ENCODE measurements at places on chromosomes 4 and X.
A peak's percentile ranks its signal among the peaks of the same experiment; 100 is the strongest.

DNA sequence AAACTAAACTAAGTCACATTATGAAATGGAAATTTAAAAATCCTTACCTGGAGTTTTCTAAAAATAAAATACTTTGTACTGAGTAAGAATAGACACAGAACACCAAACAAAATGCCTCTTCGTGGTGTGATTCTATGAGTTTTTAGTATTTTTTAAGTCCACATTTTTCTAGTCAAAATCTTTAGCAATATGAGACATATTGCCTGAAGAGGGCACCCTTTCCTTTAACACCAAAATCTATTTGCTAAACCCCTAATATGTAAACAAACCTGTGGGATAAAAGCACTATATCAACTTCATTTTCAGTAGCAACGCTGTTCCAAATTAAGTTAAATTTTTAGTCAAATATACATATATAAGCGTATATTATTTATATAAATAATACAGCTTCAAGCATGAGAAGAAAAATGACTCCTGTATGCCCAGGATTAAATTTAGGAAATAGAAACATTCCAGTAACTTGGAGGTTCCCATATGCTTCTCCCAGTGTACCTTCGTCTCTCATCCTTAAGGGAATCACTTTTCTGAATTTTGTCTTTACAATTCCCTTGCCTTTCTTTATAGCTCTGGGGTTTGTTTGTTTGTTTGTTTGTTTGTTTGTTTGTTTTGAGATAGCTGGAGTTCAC is 23.0 kb upstream of the PGM2 start:
- no peak for DNase-seq

DNA sequence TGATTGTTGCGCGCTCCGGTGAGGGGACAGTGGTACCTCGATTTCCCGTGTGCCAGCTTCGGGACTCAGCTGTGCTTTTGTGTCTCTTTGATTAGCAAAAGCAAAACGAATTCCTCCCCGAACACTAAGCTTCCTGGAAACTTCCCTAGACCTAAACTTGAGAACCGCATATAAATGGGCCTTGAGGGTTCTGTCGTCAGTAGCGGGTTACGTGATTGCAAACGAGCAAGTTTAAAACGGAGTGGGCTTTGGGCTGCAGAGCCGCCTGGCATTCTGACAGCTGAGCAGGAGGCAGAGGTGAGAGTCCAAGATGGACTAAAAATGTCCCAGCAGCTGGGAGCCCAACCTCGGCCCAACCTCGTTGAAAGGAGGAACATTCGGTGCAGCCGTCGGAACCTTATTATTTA is 1.2 kb upstream of the TAPT1 start:
- DNase-seq, result peak; percentile 11

DNA sequence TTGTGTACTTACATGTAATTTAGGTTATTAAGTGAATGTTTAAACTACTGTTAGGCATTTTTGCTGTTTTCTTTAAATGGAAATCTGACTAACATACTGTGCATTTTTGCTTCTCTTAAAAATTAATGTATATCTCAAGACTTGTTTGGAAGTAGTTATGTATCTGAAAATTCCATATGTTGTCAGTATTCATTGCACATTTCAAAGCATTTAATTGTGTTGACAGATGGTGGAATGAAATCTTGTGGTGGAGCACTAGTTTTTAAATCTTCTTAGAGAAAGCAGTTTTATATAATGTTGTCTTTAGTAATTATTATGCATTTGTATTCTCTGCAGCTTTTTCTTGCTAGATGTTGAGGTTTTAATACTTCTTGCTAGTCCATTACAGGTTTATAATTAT is 71.5 kb upstream of the MSANTD1 start:
- DNase-seq, result no peak

DNA sequence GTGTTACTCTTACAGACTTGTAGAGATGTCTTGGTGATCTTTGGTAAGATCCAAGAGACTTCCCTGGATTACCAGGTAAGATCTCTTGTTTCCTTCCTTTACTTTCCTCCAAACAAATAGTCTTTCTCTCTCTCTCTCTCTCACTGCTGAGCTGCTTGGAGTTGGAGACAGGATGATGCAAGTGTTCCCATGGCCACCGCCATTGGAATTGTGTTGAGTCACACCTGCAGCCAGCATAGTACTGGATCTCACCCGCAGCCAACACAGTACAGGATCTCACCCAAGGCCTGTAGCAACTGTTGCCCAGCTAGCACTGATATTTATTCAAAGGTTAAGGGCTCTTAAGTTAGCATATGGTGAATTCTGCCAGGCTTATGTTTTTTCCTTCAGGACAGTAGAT is 1080.9 kb downstream of the FAT4 start:
- no peak for DNase-seq

GRCh38 chr4:80446248-80446647 is 110.7 kb downstream of the CFAP299 start:
- DNase-seq, result no peak

DNA sequence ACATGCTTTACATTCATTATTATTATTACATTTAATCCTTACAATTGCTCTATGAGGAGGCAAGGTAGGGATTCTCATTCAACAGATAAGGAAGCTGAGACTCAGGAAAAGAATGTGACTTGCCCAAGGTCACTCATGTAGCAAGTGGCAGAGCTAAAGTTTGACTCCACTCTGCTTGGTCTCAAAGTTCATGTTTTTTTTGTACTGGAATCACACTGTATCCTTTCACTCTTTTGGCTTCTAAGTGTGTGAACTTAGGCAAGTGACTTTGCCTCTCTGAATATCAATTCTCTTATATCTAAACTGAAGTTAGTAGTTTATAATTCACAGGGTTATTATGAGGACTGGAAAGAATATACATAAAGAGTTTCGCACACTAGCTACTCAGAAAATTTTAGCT is 247.9 kb upstream of the AR start:
- no peak for DNase-seq

DNA sequence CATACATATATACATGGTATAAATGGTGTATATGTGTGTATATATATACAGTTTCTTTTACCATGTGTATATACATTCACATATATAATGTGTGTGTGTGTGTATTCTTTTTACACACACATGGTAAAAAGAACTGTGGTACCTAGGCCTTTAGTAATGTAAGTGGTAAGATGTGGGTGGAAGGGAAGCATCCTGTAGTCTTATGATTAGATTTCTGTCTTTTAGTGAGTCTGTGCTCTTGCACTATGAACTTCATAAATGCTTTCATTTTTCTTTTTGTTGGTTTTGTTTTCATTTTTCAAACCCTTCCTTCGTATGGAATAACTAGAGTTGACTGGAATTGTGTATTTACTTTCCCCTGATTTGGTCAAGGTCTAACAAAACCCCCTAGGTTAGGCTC is 12.1 kb downstream of the PABPC4L start:
- no peak for DNase-seq

- no peak for DNase-seq
These were observed 32.1 kb upstream of the KLHL13 start for GRCh38 chrX:118148737-118149136.

DNA sequence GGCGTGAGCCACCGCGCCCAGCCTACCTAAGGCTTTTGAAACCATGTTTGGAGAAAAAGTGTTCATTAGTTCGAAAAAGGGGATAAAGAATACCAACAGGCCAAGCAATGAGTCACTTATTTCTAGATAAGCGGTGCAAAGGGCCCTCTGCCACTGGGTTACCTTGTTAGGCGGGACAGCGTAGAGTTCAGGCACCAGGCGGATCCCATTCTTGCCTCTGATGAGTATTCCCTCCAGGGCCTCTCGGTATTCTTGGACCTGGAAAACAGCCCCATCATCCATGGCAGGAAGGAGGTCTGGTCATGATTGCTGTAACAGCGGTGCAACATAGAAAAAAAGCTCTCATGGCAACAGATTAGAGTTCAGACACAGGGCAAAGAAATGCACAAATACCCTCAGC is 48.0 kb downstream of the PHKA2 start:
- no peak for DNase-seq

DNA sequence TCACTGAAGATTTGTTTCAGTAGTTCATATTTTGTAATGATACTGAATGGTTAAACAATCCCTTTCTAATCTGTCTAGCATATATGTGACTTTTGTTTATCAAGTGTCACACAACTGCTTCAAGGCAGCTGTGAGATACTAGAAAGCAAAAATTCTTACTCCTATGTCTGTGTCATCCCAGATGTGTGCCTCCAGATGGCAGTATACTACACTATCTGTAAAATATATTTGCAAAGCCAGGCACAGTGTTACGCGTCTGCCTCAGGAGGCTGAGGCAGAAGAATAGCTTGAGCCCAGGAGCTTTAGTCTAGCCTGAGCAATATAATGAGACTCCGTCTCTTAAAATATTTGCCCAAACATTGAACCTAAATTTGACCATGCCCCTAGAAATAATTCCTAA is 4.0 kb downstream of the NUDT10 start:
- peak; percentile 9 for DNase-seq

DNA sequence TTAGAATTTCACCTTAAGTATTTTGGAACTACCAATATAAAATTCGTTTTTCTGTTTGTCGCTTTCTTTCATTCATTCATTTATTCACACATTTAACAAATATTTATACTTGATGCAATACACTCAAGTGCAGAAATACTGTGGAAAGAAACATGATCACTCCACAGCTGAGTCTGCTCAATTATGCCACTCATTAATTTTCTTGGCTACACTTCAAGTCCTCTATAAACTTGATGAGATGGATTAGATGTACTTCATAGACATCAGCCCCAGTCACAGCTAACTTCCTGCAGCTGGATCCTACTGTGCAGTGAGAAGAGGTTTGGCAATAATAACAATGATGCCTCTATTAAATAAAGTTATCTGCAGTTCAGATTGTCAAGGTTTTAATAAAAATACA is 208.1 kb downstream of the PDGFC start:
- no peak for DNase-seq

DNA sequence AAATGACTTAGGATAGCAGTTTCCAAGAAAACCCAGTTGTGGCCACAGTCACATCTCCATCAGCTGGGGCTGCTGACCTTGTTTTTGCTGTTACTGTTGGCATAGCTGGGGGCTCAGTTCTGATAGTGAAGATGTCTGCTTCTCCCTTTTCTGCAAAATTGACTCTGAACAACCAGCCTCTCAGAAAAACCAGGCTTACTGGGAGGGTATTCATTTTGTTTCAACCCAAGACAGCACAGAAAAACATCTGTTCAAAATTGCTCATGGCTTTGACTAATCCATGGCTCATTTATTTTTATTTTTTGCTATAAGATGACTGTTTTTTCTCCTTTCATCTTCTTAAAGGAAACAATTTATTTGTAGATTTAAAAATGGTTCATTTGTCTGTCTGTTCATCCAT is 53.1 kb downstream of the RASL11B start:
- DNase-seq, result no peak

GRCh38 chrX:9758021-9758638 is 7.5 kb downstream of the GPR143 start:
- no peak for DNase-seq

- no peak for DNase-seq
These were observed 51.5 kb downstream of the TMEM165 start for GRCh38 chr4:55447108-55447708.

DNA sequence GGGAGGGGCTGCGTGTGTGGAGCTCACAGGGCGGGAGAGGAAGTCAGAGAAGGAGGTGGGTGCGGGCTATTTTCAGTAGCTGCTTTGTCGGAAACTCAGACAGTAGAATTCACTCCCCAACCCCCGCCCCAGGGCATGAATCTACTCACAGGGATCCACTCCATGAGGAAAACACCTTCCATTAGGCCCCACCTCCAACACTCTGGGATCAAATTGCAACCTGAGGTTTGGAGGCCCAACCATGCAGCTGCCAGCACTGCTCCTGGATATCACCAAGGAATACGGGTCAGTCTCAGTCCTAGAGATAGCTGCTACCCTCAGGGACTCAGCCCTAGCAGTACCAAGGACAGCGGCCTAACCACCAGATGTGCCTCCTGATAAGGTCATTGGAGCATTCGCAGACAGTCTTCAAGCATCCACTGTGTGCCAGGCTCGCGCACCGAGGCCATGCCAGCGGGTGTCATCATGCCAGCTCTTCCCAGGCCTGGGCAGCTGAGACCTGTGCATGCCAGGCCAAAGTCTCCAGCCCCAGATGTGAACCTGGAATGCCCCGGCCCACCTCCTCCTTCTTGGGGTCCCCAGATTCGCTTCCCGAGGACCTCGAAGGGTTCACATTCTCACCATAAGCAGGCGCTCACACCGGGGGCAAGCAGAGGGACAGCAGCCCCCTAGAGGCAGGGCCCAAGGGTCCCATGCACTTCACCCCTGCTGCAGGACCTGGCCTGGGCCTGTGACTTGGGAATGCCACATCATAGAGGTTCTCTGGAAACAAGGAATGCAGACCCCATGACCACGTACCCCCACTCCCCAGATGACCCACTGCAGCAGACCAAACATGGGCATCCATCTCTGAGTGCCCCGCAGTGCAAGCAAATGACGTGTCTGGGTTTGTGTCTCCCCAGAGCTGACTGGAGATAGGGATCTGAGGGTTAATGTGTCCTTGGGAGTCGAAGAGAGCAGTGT is 102.3 kb downstream of the ADRA2C start:
- DNase-seq, result no peak

- DNase-seq, result no peak
These were observed 404.0 kb upstream of the F9 start for GRCh38 chrX:139126493-139126892.

- DNase-seq, result no peak
These were observed 80.3 kb upstream of the LSM6 start for GRCh38 chr4:146095091-146095690.

DNA sequence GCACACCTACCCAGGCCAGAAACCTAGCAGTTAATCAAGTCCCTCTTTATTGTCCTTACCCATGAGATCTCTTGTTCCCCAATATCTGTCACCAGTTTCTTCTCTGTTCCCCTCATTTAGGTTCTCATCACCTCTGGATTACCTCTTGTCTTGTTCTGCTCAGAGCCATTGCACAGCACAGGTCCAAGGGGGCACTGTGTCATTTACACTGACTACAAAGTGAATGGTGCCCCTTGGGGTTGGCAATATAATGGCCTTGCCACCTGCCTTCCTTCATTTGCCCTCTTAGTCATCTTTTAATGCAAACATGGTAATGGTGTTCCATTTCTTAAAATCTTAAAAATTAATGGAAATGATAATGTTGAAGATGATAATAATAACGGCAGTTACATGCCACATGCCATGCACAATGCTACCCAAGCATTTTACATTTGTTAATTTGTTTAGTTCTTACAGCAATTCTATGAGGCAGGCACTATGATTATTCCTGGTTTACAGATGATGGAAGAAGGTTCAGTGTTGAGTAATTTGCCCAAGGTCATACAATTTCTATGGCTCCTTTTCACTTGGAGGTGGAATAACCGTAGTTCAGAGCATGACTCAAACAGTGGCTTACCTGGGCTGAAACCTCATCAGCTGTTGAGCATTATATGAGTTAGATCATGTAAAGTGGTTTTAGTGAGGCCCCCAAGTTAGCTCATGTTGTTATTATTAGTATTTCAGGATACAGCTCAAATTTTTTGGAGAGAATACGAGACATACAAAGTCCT is 117.9 kb downstream of the RASL11B start:
- DNase-seq, result no peak

- DNase-seq, result no peak
These were observed 4.5 kb upstream of the PDGFC start for GRCh38 chr4:156976147-156976546.

GRCh38 chr4:47926667-47927258 is 12.4 kb upstream of the NFXL1 start:
- DNase-seq, result peak; percentile 53

GRCh38 chrX:109714340-109714958 is 18.6 kb downstream of the ACSL4 start:
- DNase-seq, result no peak

GRCh38 chrX:51332188-51332942 is at the start of gene NUDT10:
Gene NUDT10, plus strand, starts transcription at chrX:51332822. Its CDS starts 144 bp downstream, at chrX:51332966.
- peak; percentile 18 for DNase-seq

- DNase-seq, result no peak
These were observed 413.8 kb downstream of the FAT4 start for GRCh38 chr4:125728568-125728967.
